ENCODE measurements at places on chromosomes 13 and 19.

DNA sequence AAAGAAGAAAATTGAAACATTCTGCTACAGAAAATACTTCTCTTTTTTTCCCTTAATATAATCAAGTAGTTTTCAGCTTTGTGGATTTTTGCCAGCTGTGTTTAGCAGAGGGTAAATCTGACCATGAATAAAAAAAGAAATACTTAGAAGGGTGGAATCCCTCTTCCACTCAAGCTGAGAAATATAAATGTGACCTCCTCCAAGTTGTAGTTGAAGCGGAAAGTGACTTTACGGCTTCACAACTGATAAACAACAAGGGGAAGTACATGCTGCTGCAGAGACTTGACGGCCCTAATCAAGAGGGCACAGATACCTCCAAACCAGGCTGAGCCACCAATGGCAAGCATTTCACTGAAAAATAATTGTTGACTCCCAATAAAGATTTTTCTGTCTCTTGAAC is 785.0 kb downstream of the SLITRK5 start:
- DNase-seq = peak; percentile 8

DNA sequence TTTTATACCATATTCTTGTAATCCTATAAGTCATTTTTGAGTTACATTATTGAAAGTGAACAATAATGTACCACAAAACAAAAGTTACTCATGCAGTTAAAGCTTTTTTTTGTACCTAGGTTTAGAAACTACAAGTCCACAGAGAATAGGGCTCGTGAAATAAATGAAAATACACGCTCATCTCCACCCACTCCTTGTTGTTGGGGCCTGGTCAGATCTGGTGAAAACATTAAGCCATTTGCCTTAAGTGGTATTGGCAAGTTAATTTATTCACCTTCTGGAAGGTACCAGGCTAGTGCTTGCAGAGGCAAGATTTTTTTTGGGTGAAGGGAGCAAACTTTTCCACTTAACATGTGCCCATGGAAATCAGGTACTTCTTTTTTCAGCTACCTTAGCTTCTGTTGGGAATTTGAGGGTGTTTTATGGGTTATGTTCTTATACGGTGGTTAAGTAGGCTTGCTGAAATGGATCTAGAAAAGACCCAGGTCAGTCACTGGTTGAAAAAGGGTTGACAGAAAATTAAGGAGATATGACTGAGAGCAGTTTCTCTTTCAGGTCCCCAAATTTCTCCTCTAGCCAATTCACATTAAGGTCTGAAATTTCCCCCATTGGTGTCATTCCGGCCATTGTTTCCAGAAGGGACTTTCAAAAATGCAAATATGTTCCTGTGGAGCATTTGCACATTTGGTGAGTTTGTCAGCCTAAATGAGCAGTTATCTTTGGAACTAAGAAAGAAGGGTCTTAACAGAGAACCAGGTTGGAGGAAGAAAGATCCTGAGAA is 143.3 kb downstream of the KCNRG start:
- DNase-seq = peak; percentile 41

GRCh38 chr19:49492573-49493405 is 3.4 kb upstream of the RPS11 start:
- no peak for DNase-seq

DNA sequence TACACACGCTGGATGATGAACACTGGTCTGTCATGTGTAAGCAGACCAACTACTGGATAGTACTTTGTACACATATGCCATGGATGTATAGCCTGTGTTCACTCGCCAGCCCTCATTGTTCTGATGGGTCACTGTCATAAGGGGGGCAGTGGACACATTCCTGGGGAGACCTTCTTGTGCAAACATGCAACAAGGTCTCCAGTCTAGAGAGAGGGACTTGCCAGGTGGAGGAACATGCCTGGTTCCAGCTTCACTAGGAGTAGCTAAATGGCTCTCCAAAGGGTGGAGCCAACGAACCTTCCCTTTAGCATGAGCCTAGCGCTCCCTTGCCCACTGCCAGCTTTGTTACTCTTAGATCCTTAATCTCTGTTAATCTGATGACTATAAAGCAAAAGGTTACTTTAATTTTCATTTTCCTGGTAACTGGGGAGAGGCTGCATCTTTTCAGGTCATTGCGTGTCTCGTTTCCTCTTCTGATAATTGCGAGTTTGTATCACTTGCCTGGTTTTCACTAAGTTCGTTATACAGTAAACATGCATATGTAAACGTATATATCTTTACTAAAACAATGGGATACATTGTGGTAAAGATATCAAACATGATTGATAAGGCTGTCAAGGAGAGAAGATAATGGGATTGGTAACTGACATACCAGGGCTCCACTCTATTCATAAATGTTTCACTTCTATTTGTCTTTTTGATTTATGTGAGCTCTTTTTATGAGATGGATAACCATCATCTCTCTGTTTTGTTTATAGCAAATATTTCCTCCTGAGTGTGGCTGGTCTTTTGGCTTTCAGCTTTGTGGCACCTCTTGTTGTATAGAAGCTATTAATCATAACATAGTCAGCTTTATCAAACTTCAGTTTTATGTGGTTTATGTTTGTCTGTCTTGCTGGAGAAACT is 235.2 kb upstream of the SGCG start:
- DNase-seq = no peak

GRCh38 chr13:67151652-67152051 is 78.5 kb downstream of the PCDH9 start:
- DNase-seq = no peak

- no peak for DNase-seq
These were observed 39.2 kb upstream of the GARRE1 start for GRCh38 chr19:34215006-34215665.

GRCh38 chr13:101700598-101700997 is 248.1 kb downstream of the ITGBL1 start:
- DNase-seq = no peak

DNA sequence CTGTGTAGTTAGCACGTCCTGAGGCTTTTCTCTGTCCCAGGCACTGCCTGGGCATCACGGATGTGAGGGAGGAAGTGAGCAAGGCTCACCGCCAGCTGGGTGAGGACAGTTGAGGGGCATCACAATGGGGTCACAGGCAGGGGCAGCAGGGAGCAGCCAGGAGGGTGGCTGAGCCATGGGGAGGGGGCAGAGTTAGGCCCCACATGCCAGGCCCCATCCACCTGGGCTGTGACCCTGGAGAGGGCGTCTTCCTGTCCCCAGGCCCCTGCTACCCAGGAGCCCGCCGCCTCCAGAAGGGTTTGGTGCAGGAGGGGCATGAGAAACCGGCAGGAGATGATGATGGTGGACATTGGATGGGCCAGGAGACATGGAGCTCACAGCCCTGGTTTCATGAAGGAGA is 56.8 kb upstream of the F7 start:
- no peak for DNase-seq

- DNase-seq = no peak
These were observed 1098.5 kb downstream of the EFNB2 start for GRCh38 chr13:105436943-105437342.

GRCh38 chr19:2984215-2984528 is 6.8 kb downstream of the TLE6 start:
- DNase-seq = no peak

DNA sequence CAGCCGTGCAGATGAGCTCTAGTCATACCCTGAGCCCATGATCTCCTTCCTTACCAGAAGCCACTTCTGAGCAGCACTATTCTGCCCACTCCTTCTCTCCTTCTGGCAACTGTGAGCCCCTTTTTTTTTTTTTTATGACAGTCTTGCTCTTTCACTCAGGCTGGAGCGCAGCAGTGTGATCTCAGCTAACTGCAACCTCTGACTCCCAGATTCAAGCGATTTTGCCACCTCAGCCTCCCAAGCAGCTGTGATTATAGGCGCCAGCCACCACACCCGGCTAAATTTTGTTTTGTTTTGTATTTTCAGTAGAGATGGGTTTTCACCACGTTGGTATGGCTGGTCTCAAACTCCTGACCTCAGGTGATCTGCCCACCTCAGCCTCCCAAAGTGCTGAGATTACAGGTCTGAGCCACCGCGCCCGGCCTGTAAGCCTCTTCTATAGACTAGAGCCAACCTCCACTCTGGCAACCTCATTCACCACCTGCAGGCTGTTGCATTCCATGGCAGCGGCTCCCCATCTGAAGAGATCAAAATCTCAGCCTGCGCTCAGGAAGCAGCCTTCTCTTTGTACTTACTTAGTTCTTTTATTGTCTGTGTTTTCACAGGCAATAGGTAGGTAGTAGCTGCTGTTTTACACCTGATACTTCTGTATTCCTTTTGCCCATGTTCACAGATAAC is 34.8 kb upstream of the NDFIP2 start:
- DNase-seq = no peak

Measured in suppressor macrophage treated with lipopolysaccharide for 4 hours (primary cell).